Activated T-cell treated with anti-CD3 and anti-CD28 coated beads, Interleukin-2, amount 50 U/mL, for 4 hours (primary cell): ENCODE measurements at places on chromosomes 5 and 9. TPM values are rescaled to one million over a fixed set of nuclear protein-coding genes. Genes with fewer than 3 reads are reported as not detected.

Gene CCL27
- 0.26 TPM for total RNA-seq

Gene EIF4EBP3
- 10.2 TPM for total RNA-seq

Gene PKD2L2
- not detected for total RNA-seq

Gene TBC1D2
- total RNA-seq, result 1.7 TPM

Gene SURF1
- 30.6 TPM for total RNA-seq

Gene ABITRAM
- 16.6 TPM for total RNA-seq

Gene RNF183
- not detected for total RNA-seq

Gene SLC34A3
- total RNA-seq, result not detected

Gene CDC25C
- total RNA-seq, result 1.3 TPM

Gene LECT2
- not detected for total RNA-seq

Gene WDR55
- 50.0 TPM for total RNA-seq

Gene ZBTB34
- 4.3 TPM for total RNA-seq

Gene C5orf58
- not detected for total RNA-seq

Gene SPIN1
- total RNA-seq, result 17.8 TPM

Gene CCL19
- 1.0 TPM for total RNA-seq

Gene EIF4E1B
- total RNA-seq, result not detected

Gene GLRA1
- not detected for total RNA-seq

Gene SPATA31A6
- total RNA-seq, result not detected

Gene RLN2
- total RNA-seq, result 1.6 TPM

Gene AGPAT2
- 11.4 TPM for total RNA-seq

Gene ARL14EPL
- not detected for total RNA-seq

Gene FOXD4L6
- not detected for total RNA-seq

Gene LOX
- 0.20 TPM for total RNA-seq

Gene CCNI2
- total RNA-seq, result 7.4 TPM

Gene ANKRD55
- not detected for total RNA-seq

Gene PLAC8L1
- total RNA-seq, result not detected

Gene PCDHB12
- total RNA-seq, result not detected

Gene SLC38A9
- total RNA-seq, result 15.1 TPM

Gene CCNJL
- 0.10 TPM for total RNA-seq

Gene F12
- 5.7 TPM for total RNA-seq

Gene IFNA13
- not detected for total RNA-seq

Gene SLC46A2
- total RNA-seq, result not detected

Gene CRHBP
- not detected for total RNA-seq

Gene MRPL41
- 86.3 TPM for total RNA-seq

Gene NEUROG1
- not detected for total RNA-seq

Gene GALT
- 30.3 TPM for total RNA-seq

Gene ASPN
- not detected for total RNA-seq

Gene ROR2
- total RNA-seq, result 0.11 TPM

Gene GGTA1
- total RNA-seq, result not detected

Gene ADGRD2
- total RNA-seq, result not detected

Gene MAST4
- total RNA-seq, result 15.5 TPM

Gene HIGD2A
- total RNA-seq, result 101 TPM

Gene SPATA9
- total RNA-seq, result not detected

Gene LRRC19
- not detected for total RNA-seq

Gene STK32A
- not detected for total RNA-seq

Gene FAM151B
- total RNA-seq, result 0.40 TPM

Gene CDX1
- total RNA-seq, result 0.13 TPM

Gene SPINK7
- not detected for total RNA-seq

Gene SLC44A1
- 4.0 TPM for total RNA-seq

Gene TNC
- total RNA-seq, result 0.51 TPM

Gene PCDHA2
- not detected for total RNA-seq

Gene KCNV2
- not detected for total RNA-seq
